ENCODE measurements at places on chromosomes 3 and 15. TPM values are rescaled to one million over a fixed set of nuclear protein-coding genes. Genes with fewer than 3 reads are reported as not detected.

CTXND1 gene
- total RNA-seq, result not detected

ZNF80 gene
- not detected for total RNA-seq

TRH gene
- total RNA-seq, result 0.13 TPM

GHSR gene
- not detected for total RNA-seq

SLC51B gene
- total RNA-seq, result not detected

RPP25 gene
- total RNA-seq, result 4.0 TPM

ROPN1 gene
- total RNA-seq, result 0.22 TPM

TLR9 gene
- 0.13 TPM for total RNA-seq

CA12 gene
- 140 TPM for total RNA-seq

PCOLCE2 gene
- total RNA-seq, result 124 TPM

DUOXA2 gene
- total RNA-seq, result not detected

MKRN2OS gene
- not detected for total RNA-seq

COMMD2 gene
- 55.7 TPM for total RNA-seq

KIF15 gene
- total RNA-seq, result 8.4 TPM

SCN11A gene
- 0.11 TPM for total RNA-seq

CLDN18 gene
- total RNA-seq, result under 0.01 TPM

CASR gene
- total RNA-seq, result not detected

LIPH gene
- under 0.01 TPM for total RNA-seq

HDC gene
- total RNA-seq, result not detected

MYZAP gene
- total RNA-seq, result 0.65 TPM

PLCL2 gene
- total RNA-seq, result 16.1 TPM

DNAH12 gene
- 0.13 TPM for total RNA-seq

SPTSSB gene
- total RNA-seq, result 0.11 TPM

ACOX2 gene
- total RNA-seq, result 3.2 TPM

SPTBN5 gene
- 0.22 TPM for total RNA-seq

GOLGA8T gene
- total RNA-seq, result not detected

ITIH4 gene
- 2.7 TPM for total RNA-seq

CCR3 gene
- 0.13 TPM for total RNA-seq

FANCD2OS gene
- not detected for total RNA-seq

IL17RD gene
- 4.2 TPM for total RNA-seq

CIDEC gene
- not detected for total RNA-seq

TMEM212 gene
- total RNA-seq, result not detected

ANXA2 gene
- 3,138 TPM for total RNA-seq

ALDH1L1 gene
- total RNA-seq, result under 0.01 TPM

CTXN2 gene
- not detected for total RNA-seq

C2CD4B gene
- total RNA-seq, result not detected

PRSS50 gene
- total RNA-seq, result under 0.01 TPM

ZWILCH gene
- 16.2 TPM for total RNA-seq

STAB1 gene
- total RNA-seq, result 4.5 TPM

PATL2 gene
- total RNA-seq, result 0.78 TPM

CYP19A1 gene
- 9.5 TPM for total RNA-seq

DTX3L gene
- total RNA-seq, result 38.5 TPM

CNTN6 gene
- under 0.01 TPM for total RNA-seq

DGKG gene
- total RNA-seq, result 7.0 TPM

BUB1B gene
- 16.3 TPM for total RNA-seq
